Lung microvascular endothelial cell (primary cell): ENCODE measurements at places on chromosomes 1 and 21.

GRCh38 chr1:231410036-231410612 lies 12.0 kb downstream of the EGLN1 start:
- no peak for DNase-seq

- DNase-seq = no peak
These were observed 30.4 kb downstream of the ERG start for GRCh38 chr21:38467911-38468310.

DNA sequence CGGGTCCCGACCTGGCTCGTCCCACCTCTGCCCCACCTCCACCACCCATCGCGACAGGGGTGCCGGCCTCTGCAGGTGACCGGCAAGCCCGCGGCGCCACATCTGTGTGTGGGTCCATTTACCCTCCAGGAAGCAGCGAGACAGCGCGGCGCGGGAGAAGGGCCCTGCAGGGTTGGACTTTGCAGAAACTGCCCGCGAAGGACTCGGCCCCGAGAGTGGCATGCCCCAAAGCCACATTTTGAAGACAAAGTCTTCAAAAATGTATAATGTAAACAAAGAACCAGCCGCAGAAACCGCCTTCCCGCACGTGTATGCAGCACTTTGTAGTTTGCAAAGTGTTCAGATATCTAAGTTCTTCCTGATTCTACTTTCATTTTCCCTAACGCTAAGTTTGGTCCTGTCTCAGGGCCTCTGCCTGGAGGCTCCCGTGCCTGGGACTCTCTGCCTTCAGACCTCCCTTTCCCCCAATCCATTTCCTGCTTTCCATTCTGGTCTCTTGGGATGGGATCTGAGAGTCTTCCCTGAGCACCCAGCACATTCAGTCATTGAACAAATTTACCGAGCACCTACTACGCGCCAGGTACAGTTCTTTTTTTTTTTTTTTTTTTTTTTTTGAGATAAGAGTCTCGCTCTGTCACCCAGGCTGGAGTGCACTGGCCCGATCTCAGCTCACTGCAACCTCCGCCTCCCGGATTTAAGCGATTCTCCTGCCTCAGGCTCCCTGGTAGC lies 524 bp upstream of the TMCO4 start:
- DNase-seq = peak; percentile 70

DNA sequence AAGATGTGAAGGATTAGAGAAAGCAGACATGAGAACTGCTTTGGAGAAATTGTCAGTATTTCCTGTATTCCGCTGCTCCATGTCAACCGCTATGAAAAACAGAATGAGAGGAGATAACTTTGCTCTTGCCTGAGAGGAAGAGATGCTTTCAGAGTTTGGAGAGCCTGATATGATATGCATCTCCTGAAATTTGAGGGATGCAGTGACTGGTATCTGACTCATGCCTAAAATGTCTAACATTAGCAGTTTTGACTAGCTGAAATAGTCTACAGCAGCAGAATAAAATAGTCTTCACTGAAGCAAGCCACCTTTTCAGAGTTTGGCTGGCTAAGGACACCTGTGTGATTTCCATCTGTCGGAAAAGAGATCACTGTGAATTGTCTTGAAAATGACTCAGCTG lies 165.8 kb upstream of the LRRC7 start:
- no peak for DNase-seq

DNA sequence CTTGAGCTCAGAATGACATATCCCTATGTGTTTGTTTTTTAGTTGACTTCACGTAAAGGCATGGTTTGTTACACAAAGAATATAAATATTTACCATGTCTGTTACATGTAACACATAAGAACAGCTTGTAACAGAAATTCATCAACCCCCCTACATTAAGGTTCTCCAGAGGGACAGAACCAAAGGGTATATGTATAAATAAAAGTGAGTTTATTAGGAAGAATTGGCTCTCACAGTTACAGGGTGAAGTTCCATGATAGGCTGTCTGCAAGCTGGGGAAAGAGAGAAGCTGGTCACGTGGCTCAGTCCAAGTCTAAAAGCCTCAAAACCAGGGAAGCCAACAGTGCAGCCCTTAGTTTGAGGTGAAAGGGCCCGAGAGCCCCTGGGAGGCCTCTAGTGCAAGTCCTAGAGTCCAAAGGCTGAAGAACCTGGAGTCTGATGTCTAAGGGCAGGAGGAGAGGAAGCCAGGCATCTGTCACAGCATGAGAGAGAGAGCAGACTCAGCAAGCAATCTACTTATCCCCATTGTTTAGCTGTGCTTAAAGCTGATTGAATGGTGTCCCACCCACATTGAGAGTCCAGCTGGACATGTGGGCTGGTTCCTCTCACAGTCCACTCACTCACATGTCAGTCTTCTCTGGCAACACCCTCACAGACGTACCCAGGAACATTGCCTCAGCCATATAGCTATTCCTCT lies 15.8 kb downstream of the THRAP3 start:
- DNase-seq = peak; percentile 17

- no peak for DNase-seq
These were observed 128.2 kb downstream of the CACHD1 start for GRCh38 chr1:64598100-64598571.

- DNase-seq = no peak
These were observed 5.0 kb upstream of the RWDD3 start for GRCh38 chr1:95229037-95229436.

- DNase-seq = no peak
These were observed 235.5 kb upstream of the HOOK1 start for GRCh38 chr1:59579222-59579621.

DNA sequence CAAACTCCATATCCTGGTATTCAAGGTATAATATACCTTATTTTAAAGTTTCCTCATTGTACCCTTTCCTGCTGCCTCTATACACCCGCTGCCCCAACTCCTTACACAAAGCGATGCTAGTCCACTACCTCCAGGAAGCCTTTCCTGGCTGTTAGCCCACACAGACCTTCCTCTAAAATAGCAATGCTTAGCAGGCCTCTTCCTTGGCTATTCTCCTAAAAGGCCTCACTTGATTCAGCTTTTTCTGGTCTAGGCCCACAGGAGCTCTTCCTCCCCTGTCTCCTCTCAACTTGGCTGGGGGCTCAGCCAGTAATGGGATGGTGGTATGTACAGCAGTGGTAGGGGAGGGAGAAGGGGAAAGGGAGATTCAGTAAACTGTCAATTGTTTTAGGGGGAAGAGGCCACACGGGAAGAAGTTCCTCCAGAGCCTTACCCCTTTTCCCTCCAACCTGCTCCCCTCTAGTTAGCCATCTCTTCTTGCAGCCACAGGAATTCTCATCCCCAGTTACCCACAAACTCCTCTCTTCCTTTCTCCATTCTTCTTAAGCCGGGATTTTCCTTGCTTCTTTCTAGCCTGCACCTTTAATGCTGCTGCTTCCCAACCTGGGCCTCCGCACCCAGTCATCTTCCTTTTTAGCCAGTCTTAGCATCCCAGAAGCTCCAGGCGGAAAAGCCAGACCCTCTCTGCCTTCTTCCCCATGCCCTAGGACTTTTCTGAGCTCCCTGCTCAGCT lies 2.6 kb downstream of the LRRC41 start:
- peak; percentile 19 for DNase-seq

- no peak for DNase-seq
These were observed 1.7 kb upstream of the TRIM45 start for GRCh38 chr1:117123274-117123673.

- no peak for DNase-seq
These were observed 91.3 kb downstream of the ITSN1 start for GRCh38 chr21:33733601-33734000.

- no peak for DNase-seq
These were observed 141.6 kb upstream of the NBPF11 start for GRCh38 chr1:148293651-148294050.

- no peak for DNase-seq
These were observed 55.6 kb downstream of the L1TD1 start for GRCh38 chr1:62250126-62250726.

DNA sequence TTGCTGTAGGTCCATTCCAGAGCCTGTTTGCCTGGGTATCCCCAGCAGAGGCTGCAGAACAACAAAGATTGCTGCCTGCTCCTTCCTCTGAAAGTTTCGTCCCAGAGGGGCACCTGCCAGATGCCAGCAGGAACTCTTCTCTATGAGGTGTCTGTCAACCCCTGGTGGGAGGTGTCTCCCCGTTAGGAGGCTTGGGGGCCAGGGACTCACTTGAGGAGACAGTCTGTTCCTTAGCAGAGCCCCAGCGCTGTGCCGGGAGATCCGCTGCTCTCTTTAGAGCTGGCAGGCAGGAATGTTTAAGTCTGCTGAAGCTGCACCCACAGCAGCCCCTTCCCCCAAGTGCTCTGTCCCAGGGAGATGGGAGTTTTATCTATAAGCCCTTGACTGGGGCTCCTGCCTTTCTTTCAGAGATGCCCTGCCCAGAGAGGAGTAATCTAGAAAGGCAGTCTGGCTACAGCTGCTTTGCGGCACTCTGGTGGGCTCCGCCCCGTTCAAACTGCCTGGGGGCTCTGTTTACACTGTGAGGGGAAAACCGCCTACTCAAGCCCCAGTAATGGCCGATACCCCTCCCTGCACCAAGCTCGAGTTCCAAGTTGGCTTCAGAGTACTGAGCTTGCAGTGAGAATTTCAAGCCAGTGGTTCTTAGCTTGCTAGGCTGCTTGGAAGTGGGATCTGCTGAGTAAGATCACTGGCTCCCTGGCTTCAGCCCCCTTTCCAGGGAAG lies 8.7 kb upstream of the SLC25A24 start:
- no peak for DNase-seq

DNA sequence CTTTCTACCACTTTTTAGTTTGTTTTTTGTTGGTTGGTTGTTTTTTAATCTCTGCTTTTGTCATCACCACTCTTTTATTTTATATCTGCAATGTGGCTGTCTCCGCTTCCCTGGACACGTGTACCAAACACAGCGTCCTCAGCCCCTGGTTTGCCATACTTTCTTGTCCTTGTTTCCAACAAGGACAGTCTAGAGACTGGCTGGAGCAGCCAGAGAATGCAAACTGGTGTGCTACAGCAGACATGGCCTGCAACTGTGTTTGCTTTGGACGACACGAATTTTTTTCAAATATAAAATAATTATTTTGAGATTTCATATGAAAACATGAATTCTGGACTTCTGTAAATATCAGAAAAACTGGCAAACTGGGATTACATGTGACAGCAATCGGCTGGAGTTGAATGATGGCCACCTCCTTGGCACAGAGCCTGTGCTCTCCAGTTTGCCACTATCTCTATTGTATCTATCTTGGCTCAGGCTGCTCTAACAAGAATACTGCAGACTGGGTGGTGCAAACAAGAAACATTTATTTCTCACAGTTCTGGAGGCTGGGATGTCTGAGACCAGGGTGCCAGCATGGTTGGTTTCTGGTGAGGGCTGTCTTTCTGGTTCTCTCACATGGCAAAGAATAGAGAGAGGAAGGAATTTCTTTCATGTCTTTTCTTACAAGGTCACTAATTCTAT lies 34.6 kb upstream of the POU2F1 start:
- DNase-seq = no peak

DNA sequence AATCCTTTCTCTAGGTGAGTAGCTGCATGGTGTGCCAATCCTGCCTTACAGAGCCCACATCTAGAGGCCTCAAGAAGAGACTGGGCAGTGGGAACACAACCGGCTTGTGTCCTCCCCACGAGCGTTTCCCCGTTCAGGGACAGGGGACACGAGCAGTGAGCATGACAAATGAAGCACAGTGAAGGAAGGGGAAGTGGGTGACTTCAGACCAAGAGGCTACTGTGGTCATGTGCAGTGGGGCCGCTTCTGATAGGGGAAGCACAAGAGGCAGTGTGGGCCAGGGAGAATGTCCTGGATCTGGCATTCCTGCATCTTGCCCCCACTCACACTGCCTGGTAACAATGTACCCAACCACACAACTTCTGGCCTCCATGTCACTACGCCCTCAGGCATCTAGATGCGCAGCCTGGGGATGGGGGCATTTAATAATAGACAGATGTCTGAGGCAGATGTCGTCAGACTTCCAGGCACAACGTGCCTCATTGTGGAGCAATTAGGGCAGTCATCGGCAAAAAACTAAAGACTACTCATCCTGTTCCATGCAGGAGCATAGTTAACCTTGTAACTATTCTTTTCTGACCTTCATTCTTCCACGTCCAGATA lies 155.6 kb upstream of the NBPF11 start:
- no peak for DNase-seq

- no peak for DNase-seq
These were observed 12.2 kb downstream of the SARS1 start for GRCh38 chr1:109225711-109226445.

DNA sequence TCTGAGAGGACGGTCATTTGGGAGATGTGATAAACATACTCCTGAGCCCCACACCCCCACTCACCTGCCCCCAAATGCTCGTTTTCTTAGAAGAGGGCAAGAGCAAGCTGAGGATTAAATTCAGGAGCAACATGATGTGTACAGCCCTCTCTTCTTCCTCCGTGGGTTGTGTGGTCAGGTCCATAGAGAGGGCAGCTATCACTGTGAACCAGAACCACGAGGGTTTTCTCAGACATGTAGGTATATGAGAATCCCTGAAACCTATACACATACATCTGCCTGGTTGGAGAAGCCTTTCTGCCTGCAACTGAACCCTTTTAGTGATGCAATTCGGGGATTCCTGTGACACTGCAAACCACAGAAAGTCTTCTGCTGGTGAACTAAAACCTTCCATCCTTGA lies 38.9 kb downstream of the PGM1 start:
- no peak for DNase-seq

DNA sequence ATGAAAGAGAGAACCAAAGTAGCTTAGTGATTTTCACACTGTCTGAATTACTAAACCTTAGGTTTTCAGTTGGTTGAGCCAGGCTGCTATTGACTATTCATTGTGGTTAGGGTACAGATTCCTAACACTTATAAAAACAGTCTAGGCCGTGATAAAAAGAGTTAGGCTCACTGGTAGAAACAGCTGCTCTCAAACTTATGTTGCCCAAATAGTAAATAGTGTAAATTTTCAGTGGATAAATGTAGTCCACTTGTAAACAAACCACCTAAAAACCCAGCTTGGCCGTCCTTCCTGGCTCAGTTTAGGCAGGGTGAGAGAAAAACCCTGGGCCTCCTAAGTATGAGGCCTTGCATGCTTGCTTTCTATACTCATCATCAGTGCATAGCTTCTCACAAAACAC lies 34.9 kb downstream of the ARID1A start:
- no peak for DNase-seq

DNA sequence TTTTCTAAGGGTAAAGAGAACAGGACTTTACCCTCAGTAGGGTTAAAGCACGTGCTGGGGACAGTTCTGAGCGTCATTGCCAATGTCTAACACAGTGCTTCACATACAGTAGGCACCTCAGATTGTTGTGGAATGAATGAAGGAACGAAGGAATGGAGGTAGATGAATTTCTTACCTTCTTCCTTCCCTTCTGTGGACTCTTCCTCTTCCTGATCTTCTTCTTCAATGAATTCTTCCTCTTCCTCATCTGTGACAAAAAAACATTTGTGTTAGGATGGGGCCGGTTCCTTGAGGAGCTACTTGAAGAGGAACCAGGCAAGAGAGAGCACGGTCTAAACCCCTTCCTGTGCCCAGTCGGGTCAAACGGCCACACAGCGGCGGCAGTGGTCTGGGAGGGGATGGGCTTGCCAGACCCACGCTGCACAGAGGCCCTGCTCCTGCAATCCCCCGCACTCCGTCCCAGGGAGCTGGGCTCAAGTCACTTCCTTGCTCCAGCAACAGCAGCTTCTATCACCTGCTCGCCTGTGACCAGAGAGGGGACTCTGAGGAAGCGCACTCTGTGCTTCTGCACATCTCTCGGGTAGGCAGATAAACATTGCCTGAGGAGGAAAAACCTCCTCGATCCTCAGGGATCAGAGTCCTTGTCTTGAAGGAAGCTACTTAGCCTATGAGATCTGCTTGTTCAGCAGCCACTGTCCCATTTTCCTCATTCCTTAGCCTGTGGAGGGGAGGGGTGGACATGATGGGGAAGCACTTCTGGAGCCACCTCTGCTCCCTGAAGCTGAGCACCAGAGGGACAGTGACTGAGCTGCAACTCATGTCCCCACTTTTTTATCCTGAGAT lies 8.0 kb upstream of the SLC30A2 start:
- no peak for DNase-seq

- no peak for DNase-seq
These were observed 205.5 kb upstream of the C1orf105 start for GRCh38 chr1:172215006-172215405.
